ENCODE measurements at places on chromosomes 11 and 22. TPM values are rescaled to one million over a fixed set of nuclear protein-coding genes. Genes with fewer than 3 reads are reported as not detected.
A peak's percentile ranks its signal among the peaks of the same experiment; 100 is the strongest.

DNA sequence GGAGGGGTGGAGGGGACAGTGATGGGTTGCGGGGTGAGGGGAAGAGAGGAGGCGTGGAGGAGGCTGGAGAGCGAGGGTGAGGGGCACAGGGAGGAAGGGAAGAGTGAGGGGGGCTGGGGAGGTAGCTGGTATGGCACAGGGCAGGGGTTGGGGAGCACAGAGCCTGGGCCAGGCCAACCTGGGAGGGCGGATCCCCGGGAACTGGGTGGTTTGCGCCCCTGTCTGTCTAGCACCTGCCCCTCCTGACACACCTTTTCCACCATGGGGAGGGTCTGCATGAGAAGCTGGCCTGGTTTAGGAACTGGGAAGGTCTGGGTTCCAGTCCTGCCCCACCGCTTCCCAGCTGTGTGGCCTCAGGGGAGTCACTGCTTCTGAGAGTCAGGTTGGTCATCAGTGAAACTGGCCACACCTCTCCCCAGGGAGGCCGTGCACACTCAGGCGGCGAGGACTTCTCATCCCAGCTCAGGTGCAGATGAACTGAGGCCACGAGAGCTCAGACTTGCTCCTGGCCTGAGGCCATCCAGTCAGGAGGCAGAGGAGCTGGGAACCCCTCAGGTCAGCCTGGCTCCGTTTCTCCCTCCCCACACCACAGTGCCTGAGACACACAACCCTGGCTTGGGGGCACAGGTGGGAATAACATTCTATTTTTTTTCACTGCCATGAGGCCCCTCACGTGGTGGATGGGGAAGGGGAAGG lies 95.6 kb downstream of the PHF21B start:
- H3K27me3 ChIP-seq, result no peaks in the 10 kb centered on the region
- H3K4me3 ChIP-seq, result no peak overlapping the region
- no peaks in the 10 kb centered on the region for H3K4me1 ChIP-seq
- H3K36me3 ChIP-seq, result no peaks in the 10 kb centered on the region
- no peak overlapping the region for H3K27ac ChIP-seq
- DNase-seq, result no peak

GRCh38 chr22:38110008-38110862 lies at the start of gene BAIAP2L2:
TSS of gene BAIAP2L2 (minus strand) at chr22:38110684. CDS start at chr22:38110525, 159 bp downstream.
- no peak for DNase-seq
- peak within 1 kb of the TSS; percentile 44 for H3K27ac ChIP-seq
- no peaks in the 10 kb centered on the region for H3K27me3 ChIP-seq

The DEFB131B gene
- not detected for total RNA-seq

The TRIM51 gene
- total RNA-seq, result not detected
